Activated CD4-positive, alpha-beta T cell treated with anti-CD3 and anti-CD28 coated beads, Interleukin-2, amount 50 U/mL, for 48 hours (primary cell): ENCODE measurements at places on chromosomes 6 and 20.

- no peak for DNase-seq
Measured at GRCh38 chr6:26493258-26493657, 6.8 kb upstream of the BTN1A1 start.

GRCh38 chr6:101178748-101179147, 214.8 kb upstream of the GRIK2 start:
- no peak for DNase-seq

DNA sequence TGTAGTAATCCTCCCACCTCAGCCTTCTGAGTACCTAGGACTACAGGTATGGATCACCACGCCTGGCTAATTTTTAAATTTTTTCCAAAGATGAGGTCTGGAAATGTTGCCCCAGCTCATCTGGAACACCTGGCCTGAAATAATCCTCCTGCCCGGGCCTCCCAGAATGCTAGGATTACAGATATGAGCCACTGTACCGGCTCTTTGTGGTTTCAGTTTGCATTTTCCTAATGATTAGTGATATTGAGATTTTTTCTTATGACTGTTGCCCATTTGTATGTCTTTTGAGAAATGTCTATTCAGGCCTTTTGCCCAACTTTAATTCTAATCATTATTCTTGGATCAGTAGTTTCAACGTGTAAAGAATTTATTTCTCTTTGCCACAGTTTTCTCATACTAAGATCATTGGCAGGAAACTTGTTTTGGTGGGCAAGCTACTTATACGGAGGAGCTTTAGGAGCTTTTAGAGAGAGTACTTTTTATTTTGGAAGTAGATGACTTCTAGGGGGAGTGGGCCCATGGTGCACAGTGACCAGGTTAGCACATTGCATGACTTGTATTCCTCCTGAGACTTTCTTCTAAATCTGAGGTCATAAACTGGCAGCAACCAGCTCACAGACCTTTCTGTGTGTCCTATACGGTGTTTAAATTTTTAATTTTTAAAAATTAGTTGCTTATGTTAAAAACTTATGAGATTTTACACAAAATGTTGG, 62.3 kb downstream of the STK4 start:
- DNase-seq, result no peak

- no peak for DNase-seq
Measured at GRCh38 chr6:142183351-142183750, 36.3 kb downstream of the VTA1 start.

- DNase-seq, result peak; percentile 67
Measured at GRCh38 chr6:3456898-3457709, at the start of gene SLC22A23. SLC22A23 (minus strand) TSS chr6:3457050; CDS start chr6:3456559, 491 bp downstream.

GRCh38 chr6:136084403-136084802, 165.7 kb downstream of the MTFR2 start:
- DNase-seq, result no peak

DNA sequence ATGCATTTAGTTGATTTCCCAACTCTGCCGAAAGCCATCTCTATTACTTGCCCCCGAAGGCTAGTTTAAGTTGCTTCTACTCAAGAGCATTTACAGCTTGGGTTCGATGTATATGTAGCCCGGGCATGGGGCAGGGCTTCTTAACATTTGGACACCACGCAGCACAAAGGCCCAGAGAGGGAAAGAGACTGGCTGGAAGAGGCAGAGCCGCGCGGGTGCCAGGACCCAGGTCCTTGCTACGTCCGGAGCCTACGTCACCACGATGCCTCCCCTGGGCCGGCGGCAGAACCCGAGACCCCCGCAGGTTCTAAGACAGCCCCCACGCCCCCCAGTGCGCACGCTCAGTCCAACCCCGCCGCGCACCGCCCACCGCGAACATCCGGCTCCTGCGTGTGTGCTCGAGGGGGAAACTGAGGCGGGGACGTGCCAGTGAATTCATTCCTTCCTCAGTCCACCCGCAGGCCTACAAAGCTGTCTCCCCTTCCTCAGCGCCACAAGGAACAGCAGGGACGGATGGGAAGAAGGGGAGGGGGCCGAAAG, 367 bp upstream of the PCIF1 start:
- DNase-seq, result no peak

GRCh38 chr6:38391206-38391605, 248.5 kb downstream of the BTBD9 start:
- no peak for DNase-seq

DNA sequence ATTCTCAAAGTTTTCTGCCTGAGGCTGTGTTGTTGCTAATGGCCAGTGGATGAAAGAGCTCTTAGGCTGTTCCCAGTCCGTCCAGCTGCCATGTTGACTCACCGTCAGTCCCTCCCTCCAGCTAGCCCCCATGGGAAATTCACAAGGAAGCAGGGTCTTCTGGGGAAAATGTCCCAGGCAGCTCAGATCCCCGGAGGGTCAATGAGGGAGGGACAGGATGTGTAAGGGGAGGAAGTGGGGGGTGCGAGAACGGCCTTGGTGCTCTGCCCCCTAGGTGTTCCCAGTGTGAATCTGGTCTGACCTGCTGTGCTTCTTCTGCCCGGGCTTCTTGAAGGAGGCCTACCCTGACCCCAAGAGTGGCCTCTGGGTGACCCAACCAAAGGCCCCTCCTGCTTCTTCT, 65.9 kb downstream of the CEBPB start:
- no peak for DNase-seq
